ENCODE measurements at places on chromosomes 4 and X.

DNA sequence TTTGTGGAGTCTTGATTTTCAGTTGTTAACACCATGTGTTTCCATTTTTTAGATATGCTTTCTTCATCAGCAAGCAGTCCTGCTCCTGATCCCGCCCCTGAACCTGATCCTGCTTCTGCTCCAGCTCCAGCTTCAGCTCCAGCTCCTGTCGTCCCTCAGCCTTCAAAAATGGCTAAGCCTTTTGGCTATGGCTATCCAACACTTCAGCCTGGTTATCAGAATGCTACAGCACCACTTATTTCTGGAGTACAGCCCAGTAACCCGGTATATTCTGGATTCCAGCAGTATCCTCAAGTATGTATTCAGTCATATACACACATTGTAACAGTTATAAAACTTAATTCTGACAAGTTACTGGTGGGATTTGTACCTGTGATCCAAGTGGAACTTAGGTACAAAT is 60.9 kb downstream of the SEC24B start:
- no peak for DNase-seq

- DNase-seq: no peak
Observed at GRCh38 chr4:159400558-159401225, 297.8 kb downstream of the RAPGEF2 start.

DNA sequence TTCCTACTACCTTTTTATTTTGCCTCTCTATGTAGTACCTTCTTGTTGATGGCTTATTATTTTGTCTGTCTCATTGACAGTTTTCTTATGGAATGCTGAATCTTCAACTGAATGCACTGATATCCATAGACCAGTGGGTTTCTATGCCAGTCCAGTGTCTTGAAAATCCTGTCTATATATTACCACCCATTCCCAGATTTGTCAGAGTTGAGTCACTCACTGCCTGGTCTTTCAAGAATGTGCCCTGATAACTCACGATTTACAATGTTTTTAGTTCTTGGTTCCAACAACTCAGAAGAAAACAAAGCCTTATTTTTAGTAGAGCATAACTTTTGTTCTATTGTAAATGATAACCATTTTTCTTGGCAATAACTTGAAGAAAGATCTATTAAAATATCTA is 606.0 kb upstream of the PITX2 start:
- no peak for DNase-seq

- DNase-seq: no peak
Observed at GRCh38 chr4:136484996-136485395, 1047.3 kb downstream of the PCDH18 start.

- DNase-seq: no peak
Observed at GRCh38 chr4:162485486-162485885, 321.7 kb upstream of the FSTL5 start.

GRCh38 chrX:149392921-149393320 is 112.2 kb downstream of the IDS start:
- no peak for DNase-seq

- DNase-seq: no peak
Observed at GRCh38 chr4:39840027-39840426, 137.7 kb downstream of the PDS5A start.

GRCh38 chrX:10009741-10010140 is 42.6 kb downstream of the CLDN34 start:
- DNase-seq: no peak

- no peak for DNase-seq
Observed at GRCh38 chr4:102678695-102679335, 82.0 kb downstream of the MANBA start.

Data from stimulated activated CD8-positive, alpha-beta memory T cell treated with anti-CD3 and anti-CD28 coated beads, Interleukin-2, amount 100 ng/mL, for 1 hour (primary cell).